ENCODE measurements at places on chromosomes 6 and 20.

DNA sequence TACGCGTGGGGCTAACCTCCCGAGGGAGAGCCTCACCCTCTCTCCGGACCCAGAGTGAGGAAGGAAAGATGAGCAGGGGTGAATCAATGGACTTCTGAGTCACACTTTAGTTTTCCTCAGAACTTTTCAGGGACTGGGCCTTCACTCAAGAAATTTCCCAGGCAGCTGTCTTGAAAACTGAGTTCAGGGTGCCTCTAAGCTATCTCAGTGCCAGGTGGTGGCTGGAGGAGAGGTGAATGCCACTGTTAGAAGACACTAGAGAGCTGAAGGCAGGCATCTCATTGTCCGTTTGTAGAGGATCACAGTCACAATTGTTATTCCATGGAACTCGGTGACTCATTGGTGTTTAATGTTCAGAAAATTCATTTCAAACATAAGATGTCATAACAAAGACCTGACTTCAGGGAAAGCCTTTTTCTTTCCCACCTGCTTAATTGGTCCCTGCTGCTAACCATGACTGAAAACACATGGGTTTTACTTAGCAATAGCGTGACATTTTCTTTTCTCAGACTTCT is 5.3 kb upstream of the SERPINB6 start:
- peak; percentile 21 for DNase-seq

- peak; percentile 40 for DNase-seq
Measured at GRCh38 chr20:37902504-37903313, at the start of gene VSTM2L. TSS of gene VSTM2L (plus strand) at chr20:37903127. CDS start at chr20:37903351, 224 bp downstream.

- peak; percentile 36 for DNase-seq
Measured at GRCh38 chr20:5933802-5934436, 16.4 kb downstream of the TRMT6 start.

DNA sequence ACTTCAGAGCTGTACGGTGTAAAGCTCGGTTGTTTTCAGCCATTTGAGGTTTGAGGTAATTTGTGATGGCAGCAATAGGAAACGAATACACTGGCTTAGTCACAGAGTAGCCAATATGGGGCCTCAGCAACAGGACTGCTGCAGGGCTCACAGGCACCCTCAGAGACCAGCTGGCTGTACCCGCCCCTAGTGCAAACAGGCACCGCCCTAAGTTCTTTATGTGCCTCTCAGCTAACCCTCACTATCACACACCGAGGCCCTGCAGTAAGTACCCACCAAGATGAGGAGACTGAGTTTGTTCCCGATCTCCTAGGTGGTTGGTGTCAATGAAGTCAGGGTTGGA is 11.2 kb upstream of the SERPINB9 start:
- no peak for DNase-seq

DNA sequence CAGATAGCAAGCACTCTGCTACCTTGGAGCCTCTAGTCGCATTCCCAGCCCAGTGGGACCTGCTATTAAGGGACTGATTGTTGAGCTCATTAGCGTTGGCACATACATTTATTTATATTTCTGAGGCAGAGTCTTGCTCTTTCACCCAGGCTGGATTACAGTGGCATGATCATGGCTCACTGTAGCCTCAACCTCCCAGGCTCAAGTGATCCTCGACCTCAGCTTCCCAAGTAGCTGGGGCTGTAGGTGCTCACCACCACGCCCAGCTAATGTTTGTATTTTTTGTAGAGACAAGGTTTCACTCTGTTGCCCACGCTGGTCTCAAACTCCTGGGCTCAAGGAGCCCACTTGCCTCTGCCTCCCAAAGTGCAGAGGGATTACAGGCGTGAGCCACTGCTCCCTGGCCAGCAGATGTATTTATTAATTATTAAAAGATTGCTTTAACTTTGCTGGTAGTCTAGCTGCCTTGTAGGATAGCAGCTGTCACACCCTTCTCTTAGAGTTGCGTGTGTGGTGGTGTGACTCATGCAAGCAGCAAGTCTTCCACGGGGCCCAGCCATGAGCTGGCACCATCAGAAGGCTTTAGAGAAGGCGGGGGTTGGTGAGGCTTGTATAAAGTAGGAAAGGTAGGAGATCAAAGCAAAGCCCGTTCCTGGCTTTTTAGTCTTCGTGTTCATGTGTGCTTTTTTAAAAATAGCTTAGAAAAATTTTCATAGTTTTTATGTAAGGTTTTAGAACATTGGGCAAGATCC is 16.5 kb downstream of the ACTR5 start:
- peak; percentile 73 for DNase-seq

- no peak for DNase-seq
Measured at GRCh38 chr6:86619428-86619827, 317.9 kb upstream of the HTR1E start.

- DNase-seq = peak; percentile 13
Measured at GRCh38 chr6:21992178-21992967, 304.5 kb downstream of the PRL start.

DNA sequence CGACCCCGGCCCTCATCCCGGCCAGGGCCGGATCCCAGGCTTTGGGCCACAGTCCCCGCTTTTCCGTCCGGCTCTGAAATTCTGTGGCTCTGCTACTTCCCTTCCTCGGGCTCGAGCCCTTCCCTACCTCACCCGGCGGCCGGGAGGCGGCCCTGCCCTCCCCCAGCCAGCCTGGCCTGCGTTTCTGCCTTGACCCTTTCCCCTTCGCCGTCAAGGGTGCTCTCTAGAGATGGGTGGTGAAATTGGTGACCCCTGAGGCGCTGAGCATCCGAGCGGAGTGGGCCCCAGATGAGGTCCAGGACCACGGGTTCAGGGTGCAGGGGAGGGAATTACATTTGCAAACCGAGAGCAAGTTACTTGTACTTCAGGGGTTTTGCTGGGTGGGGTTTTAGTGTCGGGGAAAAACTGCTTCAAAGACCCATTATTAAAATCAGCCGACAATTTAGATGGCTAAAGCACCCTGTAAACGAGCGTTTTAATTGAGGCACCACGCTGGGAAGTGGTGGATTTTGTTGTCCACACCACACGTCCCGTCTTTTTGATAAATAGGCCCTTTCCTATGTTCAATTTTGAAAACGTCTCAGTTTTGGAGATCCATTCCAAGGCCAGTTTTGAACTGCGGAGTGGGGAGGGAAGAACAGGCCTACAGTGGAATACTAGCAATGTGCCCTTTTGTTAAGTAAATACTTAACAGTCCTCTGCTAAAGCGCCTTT is 9.9 kb downstream of the TFAP2A start:
- DNase-seq = no peak

- no peak for DNase-seq
Measured at GRCh38 chr20:20489648-20490341, 121.9 kb downstream of the INSM1 start.

DNA sequence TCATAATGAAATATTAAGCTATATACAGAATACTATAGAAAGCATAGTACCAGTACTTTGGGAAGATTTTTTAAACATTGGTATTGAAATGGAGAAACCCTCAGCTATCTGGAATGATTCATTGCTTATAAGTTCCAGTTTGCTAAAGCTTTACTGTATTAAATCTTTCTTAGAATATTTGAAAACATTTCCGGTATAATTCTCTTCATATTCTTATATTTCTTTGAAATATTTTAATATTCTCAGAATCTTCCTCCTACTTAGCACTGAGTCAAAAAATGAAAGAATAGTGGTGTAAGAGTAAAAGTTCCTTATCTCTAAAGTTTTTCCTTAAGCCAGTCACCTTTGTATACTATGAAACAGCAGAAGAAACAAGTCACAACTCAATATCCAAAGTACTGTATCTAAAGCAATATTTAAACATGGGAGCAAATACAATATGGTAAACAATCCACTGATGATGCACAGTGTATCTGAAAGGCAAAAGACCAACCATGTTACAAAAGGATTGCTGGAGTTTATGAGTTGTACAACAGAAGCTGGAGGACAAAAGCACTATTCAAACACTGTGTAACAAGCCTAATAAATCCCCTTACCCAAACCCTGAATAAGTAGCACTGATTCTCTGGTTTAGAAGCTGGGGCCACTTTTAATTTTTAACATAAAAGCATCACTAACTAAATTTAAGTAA is 102.1 kb downstream of the PRDM1 start:
- DNase-seq = no peak

DNA sequence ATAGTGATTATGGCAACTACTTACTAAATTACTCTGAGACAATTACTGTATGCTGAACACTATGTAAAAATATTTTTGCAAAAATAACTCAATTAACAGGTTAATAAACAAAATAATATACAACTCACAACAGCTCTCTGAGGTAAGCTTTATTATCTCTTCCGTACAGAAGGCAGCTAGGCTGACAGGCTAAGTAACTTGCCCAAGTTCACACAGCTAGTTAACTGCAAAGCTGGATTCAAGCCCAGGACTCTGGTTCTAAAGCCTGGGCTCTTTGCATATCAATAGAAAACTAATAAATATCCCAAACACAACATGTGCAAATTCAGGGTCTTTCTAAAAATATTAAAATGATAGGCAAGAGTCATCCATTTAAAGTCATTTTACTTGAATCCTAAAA is 169.5 kb upstream of the BEND3 start:
- no peak for DNase-seq

DNA sequence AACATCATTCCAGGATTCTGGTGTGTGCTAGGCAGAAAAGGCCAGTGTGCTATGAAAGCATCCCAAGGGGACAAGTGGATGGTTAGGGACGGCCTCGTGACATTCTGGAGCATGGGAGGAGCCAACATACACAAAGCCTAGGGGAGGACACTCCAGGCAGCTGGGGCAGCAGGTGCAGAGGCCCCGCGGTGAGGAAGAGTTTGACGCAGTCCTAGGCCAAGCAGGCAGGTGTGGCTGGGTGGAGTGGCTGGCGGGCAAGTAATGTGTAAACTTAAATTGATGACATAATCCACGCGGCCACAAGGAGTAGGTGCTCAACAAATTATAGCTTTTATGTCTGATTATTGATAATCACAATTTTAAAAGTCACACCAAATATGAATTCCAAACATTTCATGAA is 93.6 kb downstream of the TMEM242 start:
- DNase-seq = no peak

DNA sequence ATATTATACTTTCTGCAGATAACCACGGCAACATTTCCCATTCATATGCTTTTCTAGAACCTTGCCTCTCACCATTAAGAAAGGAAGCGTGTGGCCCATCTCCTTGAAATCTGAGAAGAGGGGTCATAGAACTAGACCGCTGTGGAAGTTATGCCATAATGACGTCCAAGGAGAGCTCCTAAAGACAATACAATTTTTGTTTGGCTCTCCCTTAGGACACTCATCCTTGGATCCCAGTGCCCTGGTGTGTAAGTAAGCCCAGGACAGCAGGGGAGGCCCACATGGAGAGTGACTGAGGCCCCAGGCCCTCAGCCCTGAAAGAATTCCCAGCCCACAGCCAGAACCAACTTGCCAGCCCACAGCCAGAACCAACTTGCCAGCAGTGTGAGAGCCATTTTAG is 379.6 kb downstream of the FOXA2 start:
- DNase-seq = no peak

DNA sequence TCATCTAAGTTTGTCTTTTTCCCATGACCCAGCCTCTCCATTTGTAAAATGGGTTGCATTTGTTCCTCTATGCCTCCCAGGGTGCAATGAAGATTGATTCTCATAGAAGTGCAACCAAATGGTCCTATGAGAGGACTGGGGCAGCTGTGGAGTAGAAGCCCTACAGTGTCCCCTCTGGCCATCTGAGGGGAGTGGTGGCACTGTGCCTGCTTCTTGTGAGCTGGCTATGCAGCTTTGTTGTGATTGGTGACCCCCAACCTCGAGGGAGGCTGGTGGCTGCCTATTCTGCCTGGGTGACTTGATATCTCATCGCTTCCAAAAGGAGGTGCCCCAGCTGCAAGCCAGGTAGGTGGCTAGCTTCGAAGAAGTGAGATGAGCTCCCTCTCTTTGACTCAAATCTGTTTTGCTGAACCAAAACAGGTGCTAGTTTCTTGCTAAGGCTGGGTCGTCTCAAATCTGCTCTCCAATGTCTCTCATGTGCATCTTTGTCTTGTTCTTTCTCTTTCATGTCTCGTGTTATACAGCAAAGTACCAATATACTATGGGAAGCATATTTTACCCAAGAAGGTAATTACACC is 33.9 kb downstream of the TXLNB start:
- no peak for DNase-seq

- no peak for DNase-seq
Measured at GRCh38 chr6:17204533-17204932, 76.6 kb upstream of the RBM24 start.

DNA sequence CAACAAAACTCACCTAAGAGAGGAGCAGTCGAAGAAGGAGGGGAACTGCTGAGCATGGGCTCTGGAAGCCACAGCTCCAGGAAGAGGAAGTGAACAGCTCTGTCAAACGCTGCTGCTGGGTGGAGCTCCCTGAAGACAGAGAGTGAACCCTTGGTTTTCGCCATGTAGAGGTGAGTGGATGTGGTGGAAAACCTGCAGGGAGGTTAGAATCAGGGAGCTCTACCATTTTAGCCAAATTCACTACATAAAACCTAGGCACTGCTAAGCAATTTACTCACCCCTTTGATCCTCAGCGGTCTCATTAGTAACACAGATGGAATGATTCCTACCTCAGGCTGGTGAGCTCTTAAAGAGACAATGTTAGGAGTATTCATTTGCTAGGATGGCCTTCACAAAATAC is 19.4 kb upstream of the TFAP2A start:
- no peak for DNase-seq

DNA sequence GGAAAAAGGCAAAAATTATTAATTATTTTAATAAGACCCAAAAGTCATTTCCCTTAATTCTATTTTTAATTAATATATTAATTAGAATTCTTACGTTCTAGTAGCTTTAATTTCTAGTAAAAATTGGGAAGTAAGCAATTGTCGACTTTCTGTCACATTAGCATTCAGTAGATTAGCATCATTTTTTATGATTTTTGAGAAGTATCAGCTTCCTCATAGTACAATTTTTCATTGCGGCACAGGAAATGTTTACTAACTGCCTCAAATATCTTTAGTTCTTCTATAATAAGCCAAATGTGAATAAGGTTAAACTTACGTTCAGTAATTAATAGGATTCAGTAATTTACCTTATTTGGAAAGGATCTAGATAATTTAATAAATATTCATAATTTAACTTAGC is 687.4 kb downstream of the EPM2A start:
- DNase-seq = no peak

DNA sequence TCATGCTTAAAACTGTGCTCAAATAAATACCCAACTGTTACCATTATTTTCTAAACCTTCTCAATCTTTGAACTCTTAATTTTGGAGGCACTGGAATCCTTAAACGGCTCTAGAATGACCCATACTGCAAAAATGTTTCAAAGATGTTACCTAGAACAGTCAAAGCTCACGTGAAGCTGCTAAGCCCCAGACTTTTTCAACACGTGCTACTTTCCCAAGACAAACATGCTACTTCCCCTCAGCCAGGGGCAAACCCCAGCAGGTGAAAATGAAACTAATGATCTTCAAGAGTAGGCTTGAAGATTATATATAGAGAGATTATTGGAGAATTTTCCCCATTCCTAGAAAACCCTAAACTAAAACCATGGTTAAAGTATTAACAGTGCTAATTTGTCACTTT is 28.1 kb downstream of the HUS1B start:
- DNase-seq = no peak

DNA sequence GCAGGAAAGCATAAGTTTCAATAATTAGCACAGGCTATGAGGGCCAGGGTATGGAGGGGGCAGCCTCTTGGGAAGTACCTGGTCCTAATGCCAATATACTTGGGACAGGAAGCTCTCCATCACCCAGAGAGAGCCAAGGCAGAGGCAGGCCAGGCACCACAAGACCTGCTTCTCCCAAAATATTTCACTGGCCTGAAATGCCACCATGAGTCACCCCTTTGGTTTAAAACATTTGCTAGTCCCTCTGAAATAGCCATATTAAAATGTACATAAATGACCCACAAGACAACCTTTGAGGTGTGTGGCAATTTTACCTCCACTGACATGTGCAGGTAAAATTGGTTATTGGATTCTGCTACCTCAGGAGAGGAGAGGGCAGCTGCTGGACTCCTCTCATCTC is 23.4 kb upstream of the SCUBE3 start:
- no peak for DNase-seq

All from activated CD4-positive, alpha-beta T cell treated with anti-CD3 and anti-CD28 coated beads, Interleukin-2, Interleukin-6, amounts not matched to agents 100 ng/mL and 50 ng/mL, durations not matched to agents 16 hours and 8 hours (primary cell).